IMR-90 (cell line): ENCODE measurements at places on chromosomes 13 and 19. TPM values are rescaled to one million over a fixed set of nuclear protein-coding genes. Genes with fewer than 3 reads are reported as not detected.

The ZNF844 gene
- polyA plus RNA-seq = 1.2 and 1.6 TPM in 2 replicates

The ZNF223 gene
- polyA plus RNA-seq = 2.1 and 2.3 TPM in 2 replicates

The MYPOP gene
- polyA plus RNA-seq = 2.8 and 3.1 TPM in 2 replicates

The MAP4K1 gene
- polyA plus RNA-seq = 0.16 and 0.22 TPM in 2 replicates

GRCh38 chr13:50126263-50126992, 111.2 kb downstream of the KCNRG start:
- DNase-seq = peak; percentile 58

GRCh38 chr13:57673197-57673596, 41.7 kb downstream of the PCDH17 start:
- no peak for DNase-seq

DNA sequence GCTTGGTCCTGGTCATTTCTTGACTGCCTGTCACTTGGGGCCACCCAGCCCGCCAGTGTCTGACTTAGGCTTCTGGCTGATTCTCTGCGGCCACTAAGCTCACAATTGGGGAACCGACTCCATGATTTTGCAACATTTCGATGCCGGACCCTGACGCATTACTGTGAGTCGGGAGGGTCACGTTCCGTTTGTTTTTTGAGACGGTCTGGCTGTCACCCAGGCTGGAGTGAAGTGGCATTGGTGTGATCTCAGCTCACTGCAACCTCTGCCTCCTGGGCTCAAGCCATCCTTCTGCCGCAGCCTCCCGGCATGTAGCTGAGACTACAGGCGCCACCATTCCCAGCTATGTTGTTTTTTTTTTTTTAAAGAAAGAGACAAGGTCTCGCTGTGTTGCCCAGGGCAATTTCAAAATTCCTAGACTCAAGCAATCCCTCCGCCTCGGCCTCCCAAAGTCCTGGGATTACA, 3.2 kb upstream of the ADAT3 start:
- DNase-seq = no peak

GRCh38 chr19:41624515-41624914, 2.4 kb downstream of the CEACAM4 start:
- no peak for DNase-seq

DNA sequence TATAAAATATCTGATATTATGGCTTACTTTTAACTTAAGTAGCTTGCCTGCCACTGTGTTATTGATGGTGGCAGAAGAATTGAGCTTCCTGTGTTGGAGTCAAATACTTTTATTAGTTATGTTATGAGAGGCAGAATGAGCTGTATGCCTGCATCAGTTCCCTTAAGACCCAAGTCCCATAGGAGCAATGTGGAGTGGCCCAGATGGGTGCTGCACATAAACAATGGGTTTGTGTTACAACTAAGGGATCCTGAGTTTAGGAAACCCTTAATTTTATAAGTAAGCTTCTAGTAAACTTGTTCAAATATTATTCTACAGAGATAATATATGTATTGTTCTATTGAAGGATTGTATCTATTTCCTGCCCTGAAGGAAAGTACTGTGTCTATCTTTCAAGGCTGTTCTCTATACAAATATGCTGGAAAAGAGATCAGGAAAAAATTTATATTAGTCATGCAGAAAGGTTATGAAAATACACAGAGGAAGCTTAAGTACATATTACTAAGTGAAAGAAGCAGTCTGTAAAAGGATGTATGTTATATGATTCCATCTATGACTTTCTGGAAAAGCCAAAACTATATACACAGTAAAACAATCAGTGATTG, 2018.0 kb upstream of the PCDH20 start:
- DNase-seq = peak; percentile 87

DNA sequence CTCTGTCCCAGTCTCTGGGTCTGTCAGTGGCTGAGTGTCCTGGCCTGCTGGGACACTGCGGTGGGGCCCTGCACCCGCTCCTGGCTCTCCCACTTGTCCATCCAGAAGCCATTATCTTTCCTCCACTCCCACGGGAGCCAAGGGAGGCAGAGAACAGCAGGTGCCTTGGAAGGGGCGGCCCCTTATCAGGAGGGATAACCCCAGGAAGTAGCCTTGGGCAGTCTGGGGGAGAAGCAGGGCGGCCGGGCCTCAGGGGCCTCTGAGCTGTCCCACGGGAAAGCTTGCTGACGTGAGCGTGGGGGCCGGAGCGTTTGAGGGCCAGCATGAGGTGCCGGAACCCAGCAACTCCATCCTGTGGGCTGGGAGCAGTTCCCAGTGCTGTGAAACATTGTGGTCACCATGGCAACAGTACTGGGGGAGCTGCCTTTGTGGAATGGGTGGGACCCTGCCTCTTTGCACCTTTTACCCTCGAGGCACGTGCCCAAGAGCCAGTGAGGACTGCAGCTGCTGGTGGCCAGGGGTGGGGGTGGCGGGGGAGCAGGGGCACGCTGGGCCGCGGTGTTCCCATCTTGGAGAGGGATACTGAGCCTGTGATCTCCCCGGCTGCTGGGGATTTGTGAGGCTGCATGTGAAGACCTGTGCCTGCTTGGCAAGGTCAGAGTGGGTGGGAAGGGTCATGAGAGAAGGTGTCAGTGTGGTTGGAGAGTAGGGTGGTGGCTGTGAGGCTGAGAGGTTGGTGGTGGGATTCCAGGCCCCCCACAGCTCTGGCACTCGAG, 20.9 kb downstream of the KLHL26 start:
- peak; percentile 91 for DNase-seq

DNA sequence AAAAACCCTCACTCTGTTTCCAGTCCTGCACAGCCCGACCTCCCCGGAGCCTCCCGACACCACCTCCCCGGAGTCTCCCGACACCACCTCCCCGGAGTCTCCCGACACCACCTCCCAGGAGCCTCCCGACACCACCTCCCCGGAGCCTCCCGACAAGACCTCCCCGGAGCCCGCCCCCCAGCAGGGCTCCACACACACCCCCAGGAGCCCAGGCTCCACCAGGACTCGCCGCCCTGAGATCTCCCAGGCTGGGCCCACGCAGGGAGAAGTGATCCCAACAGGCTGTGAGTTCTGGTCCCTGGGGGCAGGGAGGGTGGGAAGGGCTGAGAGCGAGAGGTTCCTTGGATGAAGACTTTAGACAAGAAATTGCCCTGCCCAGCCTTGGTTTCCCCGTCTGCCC, 5.4 kb downstream of the MADCAM1 start:
- DNase-seq = no peak

- no peak for DNase-seq
Measured at GRCh38 chr13:27321468-27322431, 51.1 kb downstream of the RASL11A start.

DNA sequence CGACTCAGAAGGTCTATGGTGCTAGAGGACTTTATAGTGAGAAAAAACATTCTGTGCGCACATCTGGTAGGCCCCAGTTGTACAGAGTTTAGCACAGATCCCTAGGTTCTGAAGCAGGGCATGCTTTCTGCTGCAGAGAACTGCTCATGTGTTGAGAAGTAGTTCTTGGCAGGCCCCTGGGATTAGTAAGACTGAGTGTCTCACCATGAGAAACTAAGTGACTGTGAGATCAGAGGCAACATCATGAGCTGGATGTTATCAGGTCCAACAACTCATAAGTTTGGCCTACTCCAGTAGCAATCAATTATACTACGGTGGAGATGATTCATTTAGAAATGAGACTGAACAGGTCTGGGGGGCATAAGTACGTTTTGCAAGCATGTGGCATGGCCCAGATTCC, 507.4 kb upstream of the KLF12 start:
- DNase-seq = peak; percentile 74

GRCh38 chr19:3100331-3100730, 6.2 kb downstream of the GNA11 start:
- DNase-seq = no peak
